ENCODE measurements at places on chromosomes 13 and 19.

- no peak for DNase-seq
These were observed 101.8 kb upstream of the MBNL2 start for GRCh38 chr13:97120346-97120745.

GRCh38 chr19:45099467-45100191, 6.7 kb downstream of the PPP1R37 start:
- DNase-seq, result no peak

DNA sequence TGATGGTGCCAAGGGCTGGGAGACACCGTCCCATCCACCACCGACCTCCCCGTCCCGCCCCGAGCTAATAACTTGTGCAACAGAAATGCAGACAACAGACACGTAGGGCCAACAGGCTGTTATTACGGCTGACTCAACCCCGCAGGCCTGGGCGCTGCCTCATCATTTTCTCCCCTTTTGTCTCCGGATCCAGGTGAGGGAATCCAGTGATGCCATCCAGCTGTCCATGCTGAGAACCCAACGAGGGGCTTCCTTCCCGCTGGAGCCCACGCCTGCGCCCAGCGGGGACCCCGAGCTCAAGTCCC, 6.4 kb upstream of the DIRAS1 start:
- DNase-seq, result no peak

GRCh38 chr19:10289167-10289835, 451 bp upstream of the ICAM5 start:
- no peak for DNase-seq

- no peak for DNase-seq
These were observed 142.3 kb downstream of the RNF17 start for GRCh38 chr13:24906268-24906667.
